Gastroesophageal sphincter (tissue), 4 donors: ENCODE measurements at places on chromosomes 7 and 10. TPM values are rescaled to one million over a fixed set of nuclear protein-coding genes. Genes with fewer than 3 reads are reported as not detected.

DNA sequence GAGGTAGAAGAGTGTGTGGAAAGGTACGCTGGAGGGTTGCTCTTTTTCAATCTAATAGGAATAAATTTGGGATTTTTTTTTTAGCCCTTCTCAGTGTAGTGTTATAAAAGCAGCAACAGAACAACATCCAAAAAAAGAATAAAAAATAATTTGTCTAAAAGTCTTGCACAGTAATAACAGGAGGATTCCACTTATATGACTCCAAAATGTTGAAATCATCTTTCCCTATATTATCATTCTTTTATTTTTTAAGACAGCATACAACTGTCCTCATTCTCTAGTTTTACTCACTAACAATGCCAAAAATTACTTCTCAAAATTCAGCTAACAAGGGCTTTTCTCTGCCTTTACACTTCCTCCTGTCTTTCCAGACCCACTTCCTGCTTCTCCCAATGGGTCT, 27.8 kb downstream of the IL2RA start:
- ATAC-seq: no peak

The INSYN2A gene
- total RNA-seq: 0.22 TPM

DNA sequence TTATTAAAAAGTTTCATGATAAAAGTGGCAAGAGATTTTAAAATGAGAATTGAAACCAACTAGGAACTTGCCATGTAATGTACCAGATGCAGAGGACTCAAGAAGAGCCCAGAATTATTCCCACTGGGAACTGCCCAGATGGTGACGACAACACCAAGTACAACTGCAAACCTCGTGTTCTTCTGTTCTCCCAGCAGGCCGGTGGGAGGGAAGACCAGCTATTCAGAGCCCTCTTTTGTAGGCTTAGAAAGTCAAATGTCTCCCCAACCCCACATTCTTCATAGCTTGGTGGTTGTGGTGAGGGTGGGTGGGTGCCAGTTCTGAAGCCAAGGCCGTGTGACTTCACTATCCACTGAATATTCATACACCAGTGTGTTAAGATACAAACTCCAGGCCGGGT, 54.3 kb upstream of the ITGB1 start:
- ATAC-seq: no peak

The ARMC3 gene
- not detected for total RNA-seq

GRCh38 chr7:22200777-22201176, 156.2 kb downstream of the RAPGEF5 start:
- ATAC-seq: no peak

DNA sequence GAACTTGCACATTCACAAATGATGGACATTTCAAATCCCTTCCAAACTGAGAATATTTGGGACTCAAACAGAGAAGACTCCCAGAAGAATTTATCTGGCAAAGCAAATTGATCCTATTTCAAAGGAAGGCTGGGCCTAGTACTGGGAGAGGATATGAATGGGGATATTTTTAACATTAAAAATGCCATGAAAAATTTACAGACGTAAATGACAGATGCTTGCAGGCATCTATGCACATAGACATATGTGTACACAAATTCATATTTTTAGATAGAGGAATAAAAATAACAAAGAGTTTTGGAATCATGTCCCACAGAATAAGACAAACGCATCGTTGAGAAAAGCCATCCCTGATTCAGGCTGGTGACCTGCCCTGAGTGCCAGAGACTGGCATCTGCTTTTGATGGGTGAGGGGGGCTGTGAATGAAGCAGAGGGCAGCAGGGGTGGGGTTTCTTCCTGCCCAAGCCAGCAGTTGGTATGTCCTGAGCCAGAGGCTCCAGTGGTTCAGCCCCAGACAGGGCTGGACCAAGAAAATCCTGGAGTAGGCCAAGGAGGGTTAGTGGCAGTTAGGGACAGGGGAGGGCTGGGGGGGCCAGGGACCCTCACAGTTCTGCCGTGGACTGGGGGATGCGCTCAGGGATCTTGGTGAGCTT, 138.5 kb downstream of the SLIT1 start:
- no peak for ATAC-seq

DNA sequence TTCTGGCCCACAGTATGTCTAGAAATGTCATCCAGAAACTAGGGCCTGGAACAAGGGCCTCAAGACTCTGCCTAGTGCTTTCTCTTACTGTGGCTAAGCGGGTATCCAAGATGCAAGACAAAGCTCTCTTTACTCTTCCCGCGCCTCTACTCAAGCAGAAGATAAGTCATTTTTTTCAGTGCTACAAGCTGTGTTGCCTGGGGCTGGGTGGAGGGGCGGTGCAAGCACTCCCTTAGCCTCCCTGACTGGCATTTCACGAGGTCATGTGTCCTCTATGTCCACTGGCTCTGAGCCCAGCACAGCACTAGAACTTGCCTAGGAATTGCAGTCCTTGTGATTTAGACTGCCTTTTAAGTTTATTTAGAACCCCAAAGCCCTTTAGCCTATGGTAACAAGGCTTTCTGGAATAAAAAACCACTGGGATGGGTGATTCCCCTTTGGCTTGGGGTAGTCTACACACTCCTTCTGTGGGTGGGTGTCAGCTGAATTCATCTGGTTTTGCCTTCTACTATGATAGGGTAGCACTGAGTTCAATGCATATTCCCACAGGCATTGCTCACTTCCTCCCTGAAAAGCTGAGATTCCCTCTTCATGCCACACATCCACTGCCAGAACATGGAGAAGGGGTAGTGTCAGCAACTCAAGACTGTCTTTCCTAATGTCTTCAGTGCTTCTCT, 371.8 kb upstream of the KCND2 start:
- ATAC-seq: no peak
